ENCODE measurements at places on chromosomes 5 and 9.

DNA sequence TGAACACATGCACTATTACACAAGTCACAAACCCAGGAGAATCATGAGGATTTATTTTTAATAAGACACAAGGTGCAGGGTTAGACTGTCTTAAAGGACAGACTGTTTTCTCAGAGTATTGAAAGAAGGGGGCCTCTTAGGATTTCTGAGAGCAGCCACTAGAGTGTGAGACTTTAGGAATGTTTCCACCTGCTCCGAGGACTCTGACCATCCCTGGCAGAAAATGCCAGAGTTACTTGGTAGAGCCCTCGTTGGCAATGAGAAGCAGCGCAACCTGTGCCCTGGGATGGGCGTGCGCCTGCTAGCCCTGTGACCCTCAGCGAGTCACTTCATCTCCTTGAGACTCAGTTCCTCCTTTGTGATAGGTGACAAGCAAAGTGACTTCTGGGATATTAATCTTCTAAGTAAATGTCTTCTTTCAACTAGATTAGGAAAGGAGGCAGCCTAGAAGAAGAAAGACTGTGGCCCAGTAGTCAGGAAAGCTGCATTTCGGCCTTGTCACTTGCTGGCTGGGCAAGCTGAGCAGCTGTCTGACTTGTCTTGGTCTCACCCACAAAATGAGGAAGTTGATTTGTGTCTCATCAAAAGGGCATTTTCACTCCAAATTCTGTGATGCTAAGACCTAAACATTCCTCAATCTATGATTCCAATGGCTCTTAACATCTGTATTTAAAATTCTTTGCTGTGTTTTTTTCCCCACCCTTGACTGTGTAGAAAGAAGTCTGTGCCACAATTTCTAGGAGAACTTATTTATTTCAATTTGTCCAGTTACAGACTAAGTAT lies 60.5 kb downstream of the PTCD2 start:
- no peak for DNase-seq

- no peak for DNase-seq
These were observed 225.5 kb upstream of the ELAVL2 start for GRCh38 chr9:24051587-24051986.

DNA sequence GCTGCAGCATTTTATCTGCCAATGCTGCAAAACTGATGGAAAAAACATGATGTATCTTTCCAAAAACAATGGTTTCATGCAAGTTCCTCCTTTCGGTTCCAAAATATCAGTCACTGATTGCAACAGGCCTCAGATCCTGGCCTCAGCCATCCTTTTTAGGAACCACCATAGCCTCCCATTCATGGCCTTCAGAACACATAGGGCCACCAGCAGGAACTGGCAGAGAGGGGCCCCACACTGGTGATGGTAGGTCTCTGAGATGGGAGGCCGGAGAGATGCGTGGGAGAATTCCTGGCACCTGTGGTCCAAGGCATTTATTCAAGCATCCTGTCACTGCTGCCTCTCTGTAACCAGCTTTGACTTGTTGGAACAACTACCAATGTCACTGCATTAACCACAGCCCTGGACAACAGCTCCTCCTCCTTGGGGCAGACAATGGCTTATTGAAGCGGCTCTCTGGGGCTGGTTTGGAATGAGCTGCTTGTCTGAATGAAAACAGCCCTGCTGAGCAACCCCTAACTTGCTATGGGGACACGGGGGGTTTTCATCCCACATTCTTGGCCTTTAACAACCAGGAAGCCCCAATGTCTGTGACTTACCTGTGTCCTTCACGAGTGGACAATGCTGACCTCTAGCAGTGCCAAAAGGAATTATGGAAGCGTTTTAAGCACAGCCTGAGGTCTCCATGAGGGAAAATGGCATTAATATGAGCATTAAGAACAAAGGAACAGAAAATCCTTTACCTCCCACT lies 108.1 kb downstream of the LHFPL2 start:
- DNase-seq = no peak

DNA sequence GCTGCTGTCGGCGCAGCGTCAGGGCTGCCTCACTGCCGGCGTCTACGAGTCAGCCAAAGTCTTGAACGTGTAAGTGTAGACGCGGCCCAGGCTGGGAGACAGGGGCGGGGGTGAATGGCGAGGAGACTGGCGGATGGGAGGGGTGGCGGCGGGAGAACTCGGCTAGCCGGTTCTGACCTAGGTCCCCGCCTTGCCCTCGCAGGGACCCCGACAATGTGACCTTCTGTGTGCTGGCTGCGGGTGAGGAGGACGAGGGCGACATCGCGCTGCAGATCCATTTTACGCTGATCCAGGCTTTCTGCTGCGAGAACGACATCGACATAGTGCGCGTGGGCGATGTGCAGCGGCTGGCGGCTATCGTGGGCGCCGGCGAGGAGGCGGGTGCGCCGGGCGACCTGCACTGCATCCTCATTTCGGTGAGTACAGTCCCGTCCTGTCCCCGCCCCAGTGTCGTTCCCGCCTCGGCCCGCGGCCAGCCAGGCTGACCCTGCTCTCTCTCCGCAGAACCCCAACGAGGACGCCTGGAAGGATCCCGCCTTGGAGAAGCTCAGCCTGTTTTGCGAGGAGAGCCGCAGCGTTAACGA lies 745 bp downstream of the GADD45G start:
- DNase-seq = peak; percentile 49

- no peak for DNase-seq
These were observed 363.8 kb downstream of the ARL15 start for GRCh38 chr5:53946405-53947100.

- no peak for DNase-seq
These were observed 52.0 kb downstream of the EXD3 start for GRCh38 chr9:137370865-137371520.

DNA sequence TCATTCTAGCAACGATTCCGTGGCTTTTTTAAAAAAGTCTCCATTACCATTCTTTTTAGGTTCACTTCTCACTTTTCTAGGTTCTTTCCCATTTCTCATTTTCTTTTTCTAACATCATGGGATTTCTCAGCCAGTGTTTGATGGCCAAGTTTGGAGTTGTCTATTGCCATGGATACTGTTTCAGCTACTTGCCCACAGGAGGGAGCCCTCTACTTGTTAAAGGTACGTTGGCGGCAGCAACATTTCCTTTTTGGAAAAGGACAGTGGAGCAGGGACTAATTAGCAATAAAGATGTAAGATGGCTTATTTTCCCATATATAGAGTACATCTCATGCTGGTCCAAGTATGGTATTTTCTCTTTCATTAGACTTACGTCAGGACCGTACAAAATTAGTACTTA lies 2257.5 kb upstream of the C9orf72 start:
- no peak for DNase-seq

DNA sequence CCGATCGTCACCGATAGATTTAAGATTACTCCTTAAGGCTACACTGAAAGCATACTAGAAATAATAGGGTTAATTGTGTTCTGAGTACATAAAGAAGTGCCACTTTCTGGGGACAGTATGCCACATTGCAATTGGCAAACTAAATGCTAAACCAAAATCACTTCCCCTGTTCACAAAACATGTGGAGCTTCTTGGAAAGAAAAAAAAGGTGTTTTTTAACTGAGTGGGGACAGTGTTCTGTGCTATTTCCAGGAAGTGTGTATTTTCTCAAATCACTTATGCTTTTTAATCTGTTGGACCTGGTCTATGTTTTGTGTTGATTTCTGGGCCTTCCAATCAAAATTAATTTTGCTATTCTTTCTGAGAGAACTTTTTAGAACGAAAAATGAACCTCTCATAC lies 149.3 kb upstream of the MPDZ start:
- DNase-seq = no peak

DNA sequence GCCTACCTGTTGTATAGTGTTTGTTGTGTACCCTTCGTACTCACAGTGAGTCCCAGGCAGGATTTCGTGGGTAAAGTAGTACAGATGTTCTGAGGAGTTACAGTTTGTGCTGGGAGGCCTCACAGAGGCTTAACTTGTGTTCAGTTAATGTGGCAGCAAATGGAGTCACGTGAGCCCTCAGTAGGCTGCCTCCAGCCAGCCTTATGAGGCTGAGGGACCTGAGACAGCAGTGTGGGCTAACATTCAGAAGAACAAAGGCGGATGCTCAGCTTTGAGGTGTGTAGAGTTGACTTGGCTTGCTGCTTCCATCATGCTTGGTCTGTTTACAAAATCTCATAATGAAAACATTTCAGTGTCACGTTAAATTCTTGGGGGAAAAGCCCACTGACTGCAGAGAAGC lies 118.1 kb downstream of the TRIO start:
- DNase-seq = no peak

GRCh38 chr5:121841892-121842291 lies 9.8 kb upstream of the FTMT start:
- DNase-seq = no peak

DNA sequence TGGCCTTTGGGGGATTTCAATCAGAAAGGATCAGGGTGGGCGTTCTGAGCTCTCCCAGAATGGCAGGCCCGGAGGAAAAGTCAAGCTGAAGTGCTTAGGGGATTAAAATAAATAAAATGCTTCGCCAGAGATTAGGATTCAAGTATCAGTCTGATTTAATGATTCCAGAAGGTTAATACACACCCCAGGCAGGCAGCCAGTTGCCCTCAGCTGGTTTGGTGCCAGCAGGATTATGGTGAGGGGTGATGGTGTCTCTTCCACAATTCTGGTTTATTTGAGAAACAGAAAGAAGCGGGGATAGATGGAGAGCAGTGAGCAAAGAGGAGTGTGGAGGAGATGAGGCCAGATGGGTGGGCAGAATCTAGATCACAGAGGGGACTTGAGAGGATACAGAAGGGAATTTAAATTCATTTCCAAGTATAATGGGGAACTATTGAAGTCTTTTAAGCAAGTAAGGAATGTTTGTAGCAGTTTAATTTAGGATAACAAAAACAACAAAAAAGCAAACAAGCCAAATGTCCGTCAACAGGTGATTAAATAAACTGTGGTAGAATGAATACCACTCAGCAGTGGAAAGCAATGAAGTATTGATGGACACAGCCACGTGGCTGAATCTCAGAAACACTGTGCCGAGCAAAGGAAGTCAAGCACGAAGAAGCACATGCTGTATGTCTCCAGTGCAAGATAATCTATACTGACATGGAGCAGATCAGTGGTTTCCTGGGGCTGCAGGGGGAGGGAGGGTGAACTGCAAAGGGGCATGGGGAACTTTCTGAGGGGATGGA lies 297.7 kb downstream of the MSX2 start:
- DNase-seq = no peak

DNA sequence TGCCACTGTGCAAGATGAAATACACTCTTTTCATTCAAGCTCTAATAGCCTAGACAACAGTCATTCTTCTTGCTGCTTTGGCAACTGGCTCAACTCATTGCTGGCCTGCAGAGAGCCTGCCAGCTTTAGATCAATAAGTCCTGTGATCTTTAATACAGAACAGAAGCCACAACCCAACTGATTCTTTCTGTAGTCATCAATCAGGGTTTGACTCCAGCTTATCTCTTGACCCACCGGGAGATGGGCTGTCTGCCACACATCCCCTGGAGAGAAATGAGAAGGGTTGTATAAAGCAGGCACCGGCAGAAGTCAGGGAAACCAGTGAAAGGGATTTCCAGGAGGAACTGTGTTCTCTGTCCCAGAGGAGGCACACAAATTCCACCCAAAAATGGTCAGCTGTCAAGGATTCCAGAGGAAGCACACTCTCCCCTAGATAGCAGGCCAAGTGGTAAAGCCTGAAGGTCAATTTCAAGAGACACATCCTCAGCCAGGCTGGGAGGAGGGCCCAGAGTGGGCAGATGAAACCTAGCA lies 24.5 kb downstream of the LHFPL2 start:
- no peak for DNase-seq

DNA sequence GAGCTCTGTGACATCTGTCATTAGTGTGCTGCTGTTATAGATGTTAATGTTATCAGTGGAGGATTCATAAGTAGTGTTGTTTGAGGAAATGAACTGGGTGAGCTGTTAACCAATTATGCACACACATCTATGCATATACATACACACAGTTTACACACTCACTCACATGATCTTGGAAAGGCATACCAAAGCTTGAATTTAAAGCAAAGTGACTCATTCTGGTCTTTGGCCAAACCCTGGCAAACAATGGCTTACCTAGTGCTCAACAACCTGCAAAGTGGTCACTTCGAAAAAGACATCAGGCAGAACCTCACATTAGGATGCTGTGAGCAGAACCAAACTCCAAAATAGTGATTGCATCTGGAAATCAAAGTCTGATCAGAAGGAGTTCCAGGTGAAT lies 1037.3 kb upstream of the CDH6 start:
- DNase-seq = no peak

DNA sequence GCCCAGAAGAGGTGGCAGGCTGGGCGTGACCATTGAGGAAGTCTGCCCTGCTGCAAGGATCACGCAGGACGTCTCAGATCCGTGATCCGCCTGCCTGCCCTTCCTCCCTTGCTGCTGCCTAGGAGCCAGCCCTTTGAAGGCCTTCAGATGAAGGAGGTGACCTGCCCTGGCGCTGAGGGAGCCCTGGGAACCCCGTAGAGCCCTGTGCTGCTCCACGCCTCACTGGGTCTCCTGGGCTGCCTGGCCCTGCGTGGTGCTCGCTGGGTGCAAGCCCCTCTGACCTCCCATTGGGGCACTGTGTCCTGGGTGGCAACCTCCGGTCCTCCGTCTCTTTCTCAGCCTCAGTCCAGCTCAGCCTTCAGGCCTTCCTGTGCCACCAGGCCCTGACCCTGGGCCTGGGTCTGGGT lies 295.3 kb upstream of the IRX4 start:
- no peak for DNase-seq

GRCh38 chr5:98483301-98483685 lies 290.2 kb upstream of the RGMB start:
- DNase-seq = no peak

GRCh38 chr9:79220666-79221065 lies 351.1 kb upstream of the TLE4 start:
- no peak for DNase-seq

- no peak for DNase-seq
These were observed 503.0 kb downstream of the SPATA31D1 start for GRCh38 chr9:82491604-82492003.

DNA sequence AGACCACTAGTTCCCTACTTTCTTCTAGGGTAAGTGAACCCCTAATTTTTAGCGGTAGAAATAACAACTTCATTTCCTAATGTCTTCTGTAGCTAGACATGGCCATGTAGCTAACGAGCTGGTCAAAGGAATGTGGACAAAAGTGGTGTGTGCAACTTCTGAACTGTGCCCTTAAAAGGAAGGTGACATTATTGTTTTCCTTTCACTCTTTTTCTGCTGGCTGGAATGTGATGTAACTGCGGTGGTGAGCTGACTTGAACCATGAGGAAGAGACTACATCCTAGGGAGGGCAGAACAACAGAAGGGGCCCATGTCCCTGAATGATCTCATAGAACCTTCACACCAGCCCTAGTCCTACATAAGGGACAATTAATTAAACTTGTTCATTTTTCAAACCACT lies 1.3 kb upstream of the SNX2 start:
- DNase-seq = no peak

DNA sequence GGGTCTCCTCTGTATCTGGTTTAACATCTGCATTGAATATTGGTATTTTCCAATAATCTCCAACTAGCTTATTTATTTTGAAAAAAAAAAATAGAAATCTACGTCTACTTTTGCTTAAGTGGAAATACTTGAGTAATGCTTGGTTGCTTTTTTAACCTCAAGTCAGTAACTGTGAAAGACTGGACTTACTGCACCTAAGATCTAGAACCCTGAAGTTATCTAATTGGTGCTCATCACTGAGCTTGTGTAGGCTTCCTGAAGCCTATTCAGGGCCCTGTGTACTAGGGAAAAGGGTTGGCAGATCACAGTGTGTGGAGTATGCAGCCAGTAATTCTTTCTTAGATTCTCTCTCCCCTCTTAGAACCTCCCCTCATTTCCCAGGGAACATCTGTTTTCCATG lies 16.2 kb downstream of the SLC1A1 start:
- DNase-seq = no peak

All from stimulated activated CD4-positive, alpha-beta T cell treated with anti-CD3 and anti-CD28 coated beads, Interleukin-15, amount 100 ng/mL, for 1 hour (primary cell).